ENCODE measurements at places on chromosomes 7 and 10. TPM values are rescaled to one million over a fixed set of nuclear protein-coding genes. Genes with fewer than 3 reads are reported as not detected.

ACBD7 gene
- total RNA-seq, result 8.5 TPM

SLC26A5 gene
- total RNA-seq, result 0.42 TPM

MTG1 gene
- total RNA-seq, result 83.7 TPM

CDK14 gene
- 11.4 TPM for total RNA-seq

PALD1 gene
- 13.7 TPM for total RNA-seq

SPDYE2B gene
- not detected for total RNA-seq
